ENCODE measurements at places on chromosomes 3 and 15.

- peak; percentile 3 for DNase-seq
Measured at GRCh38 chr3:124174476-124174875, 182.6 kb upstream of the ROPN1 start.

- no peak for DNase-seq
Measured at GRCh38 chr3:13459605-13460340, 20.3 kb upstream of the HDAC11 start.

DNA sequence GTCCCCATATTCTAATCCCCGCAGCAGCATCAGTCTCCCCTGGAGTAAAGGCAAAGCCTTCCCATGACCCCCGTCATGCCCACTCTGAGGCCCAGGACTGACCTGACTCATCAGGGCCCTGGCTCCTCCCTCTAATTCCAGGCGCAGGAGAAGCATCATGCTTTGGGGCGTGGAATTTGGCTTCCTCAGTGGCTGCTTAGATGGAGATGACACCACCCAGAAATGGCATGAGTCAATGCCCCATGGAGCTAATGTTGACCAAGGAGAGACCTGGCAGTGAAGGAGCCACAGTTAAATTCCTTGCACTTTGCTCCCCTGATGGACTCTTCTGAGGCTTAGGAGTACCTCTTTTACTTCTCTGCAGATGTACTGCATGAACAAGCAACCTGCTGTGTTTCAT is 204.2 kb upstream of the PROK2 start:
- DNase-seq, result no peak

DNA sequence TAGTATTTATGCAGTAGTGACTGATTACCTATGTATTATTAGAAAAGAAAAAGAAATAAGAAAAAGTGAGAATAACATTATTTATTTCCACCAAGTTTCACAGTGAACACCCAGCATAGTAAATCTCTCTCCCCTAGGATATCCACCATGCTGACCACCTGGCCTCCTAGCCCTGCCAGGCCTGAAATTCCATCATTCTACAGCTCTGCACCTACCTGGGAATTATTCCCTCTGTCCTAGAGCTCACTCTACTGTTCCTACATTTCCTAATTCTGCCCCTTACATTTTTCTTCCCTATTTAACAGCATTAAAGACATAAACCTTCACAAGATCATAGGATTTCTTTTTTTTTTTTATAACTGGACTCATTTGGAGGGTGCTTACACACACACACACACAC is 525.3 kb upstream of the PPP2R3A start:
- no peak for DNase-seq

GRCh38 chr3:183777016-183777618 is 48.3 kb downstream of the MAP6D1 start:
- DNase-seq, result no peak

GRCh38 chr3:16406166-16406565 is 107.3 kb downstream of the RFTN1 start:
- DNase-seq, result peak; percentile 22

DNA sequence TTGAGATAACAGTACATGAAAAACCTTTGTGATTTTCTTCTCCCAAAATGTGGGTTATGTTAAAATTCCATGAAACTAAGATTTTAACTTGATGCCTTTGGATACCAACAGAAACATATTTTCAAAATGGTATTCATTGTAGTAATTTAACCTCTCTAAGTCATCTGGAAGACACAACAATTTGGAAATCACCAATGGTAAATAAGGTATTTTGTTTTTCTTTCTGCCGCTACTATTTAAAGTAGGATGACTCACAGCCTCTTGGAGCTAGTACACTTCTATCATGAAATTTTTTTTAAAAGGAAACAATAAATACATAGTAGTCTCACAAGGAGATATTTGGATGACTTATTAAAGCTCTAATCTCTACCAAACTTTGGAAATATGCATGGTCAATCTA is 291.6 kb upstream of the VEPH1 start:
- no peak for DNase-seq

- DNase-seq, result no peak
Measured at GRCh38 chr3:137647179-137647578, 116.9 kb upstream of the SOX14 start.

DNA sequence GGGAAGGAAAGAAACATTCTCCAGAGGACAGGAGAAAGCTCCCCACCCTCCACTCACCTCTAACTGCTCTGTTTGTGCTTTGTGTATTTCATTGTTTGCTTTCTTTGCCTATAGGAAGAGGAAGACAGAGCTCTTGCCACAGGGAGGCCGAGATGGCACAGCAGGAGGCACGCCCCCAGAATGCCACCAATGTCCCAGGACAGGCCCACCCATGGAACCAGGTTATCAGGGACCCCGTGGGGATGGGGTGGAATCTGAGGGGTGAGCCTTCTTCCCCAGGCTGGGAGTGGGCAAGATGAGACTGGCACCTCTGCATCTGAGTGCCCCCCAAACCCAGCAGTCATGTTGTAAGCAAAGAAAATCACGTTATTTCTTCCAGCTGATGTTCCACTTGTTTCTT is 155.8 kb downstream of the TBC1D2B start:
- DNase-seq, result no peak

GRCh38 chr3:151156618-151157216 is 46.3 kb downstream of the GPR171 start:
- DNase-seq, result peak; percentile 57

GRCh38 chr3:24773798-24774197 is 279.1 kb upstream of the THRB start:
- DNase-seq, result peak; percentile 66

DNA sequence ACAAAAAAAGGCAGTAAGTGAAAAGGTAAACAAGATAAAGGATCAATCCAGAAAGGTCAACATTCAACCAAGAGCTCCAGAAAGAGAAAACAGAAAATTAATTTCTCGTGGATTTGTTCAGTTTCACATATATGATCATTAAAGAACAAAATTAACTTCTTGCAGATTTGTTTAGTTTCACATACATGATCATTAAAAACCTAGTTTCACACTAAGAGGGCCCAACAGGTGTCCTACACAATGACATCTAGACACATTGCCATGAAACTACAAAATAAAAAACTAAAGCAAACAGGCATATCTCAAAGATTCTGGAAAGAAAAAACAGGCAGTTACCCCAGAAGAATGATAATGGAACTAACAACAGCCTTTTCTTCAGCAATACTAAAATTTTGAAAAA is 22.1 kb downstream of the PHC3 start:
- no peak for DNase-seq

DNA sequence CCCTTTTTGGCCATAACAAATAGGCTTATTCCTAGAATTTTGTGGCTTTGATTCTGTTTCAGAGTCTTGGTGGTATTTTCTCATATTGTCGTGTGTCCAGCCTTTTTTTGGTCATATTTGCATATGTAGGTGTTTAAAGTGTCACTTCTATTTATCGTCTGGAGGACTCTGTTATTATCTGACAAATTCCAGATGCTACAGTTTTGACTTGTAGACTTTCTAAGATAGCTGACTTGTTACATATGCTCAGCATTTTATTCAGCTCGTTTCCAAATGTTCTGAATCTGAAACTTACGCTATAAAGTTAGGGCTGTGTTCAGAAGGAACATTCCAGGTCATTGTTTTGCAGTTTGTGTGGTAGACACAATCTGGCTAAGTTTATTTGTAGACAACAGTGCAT is 1.9 kb downstream of the PPP4R2 start:
- DNase-seq, result no peak

DNA sequence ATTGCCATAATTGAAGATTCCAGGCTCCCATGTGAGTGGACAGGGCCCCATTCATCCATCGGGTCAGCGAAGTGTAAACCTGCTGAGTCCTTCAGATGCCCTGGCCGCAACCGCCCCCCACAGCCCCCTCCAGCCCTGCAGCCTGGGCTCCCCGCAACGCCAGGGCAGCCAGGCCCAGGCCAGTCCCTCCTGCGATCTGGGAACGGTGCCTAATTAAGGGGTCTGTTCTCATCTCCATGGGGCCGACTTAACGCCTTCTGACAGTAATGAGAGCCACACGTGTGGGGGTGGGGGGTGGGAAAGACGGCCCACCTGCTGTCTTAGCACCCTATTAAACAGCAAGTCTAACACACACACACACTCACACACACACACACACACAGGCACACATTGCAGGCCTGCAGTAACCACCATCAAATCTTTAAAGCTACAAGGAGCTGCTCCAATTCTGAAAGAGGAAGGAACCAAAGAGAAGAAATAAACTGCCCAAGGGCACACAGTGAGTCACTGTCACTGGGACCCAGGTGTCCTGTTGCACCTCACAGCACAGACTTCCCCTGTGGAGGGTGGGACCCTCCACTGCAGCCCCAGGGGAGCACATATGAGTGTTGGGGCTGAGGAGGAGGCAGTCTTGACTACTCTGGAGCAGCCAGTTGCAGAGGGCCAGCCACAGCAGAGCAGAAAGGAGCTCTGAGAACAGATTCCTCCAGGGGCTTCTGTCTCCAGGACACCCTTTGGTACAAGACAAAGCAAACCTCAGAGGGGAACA is 31.8 kb upstream of the HES1 start:
- no peak for DNase-seq

DNA sequence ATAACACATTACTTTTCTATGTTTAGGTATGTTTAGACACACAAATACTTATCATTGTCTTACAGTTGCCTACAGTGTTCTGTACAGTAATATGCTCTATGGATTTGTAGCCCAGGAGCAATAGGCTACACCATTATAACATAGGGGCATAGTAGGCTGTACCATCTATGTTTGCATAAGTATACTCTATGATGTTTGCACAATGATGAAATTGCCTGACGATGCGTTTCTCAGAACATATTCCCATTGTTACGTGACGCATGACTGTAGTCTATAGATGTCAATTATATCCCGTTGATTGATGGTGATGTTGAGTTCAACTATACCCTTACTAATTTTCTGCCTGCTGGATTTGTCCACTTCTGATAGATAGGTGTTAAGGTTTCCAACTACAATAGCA is 139.4 kb upstream of the PFN2 start:
- DNase-seq, result no peak

DNA sequence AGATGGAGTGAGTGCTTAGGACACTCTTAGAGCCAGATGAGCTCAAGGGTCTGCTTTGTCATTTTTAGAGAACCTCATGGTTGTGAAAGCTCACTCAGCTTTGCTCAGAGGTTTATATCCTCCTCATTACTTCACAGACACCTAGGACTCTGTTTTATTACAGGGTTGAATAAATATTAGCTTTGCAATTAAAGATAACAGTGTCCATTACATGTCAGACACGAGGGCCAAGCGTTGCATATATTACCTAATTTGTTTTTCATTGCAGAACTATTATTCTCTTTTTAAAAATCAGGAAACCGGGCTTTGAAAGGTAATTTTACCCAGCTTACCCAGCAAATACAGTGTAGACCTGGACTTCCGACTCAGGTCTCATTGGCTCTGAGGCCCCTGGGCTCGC is 16.1 kb downstream of the MAP6D1 start:
- peak; percentile 94 for DNase-seq

GRCh38 chr3:138401834-138402233 is 32.6 kb upstream of the ESYT3 start:
- no peak for DNase-seq

DNA sequence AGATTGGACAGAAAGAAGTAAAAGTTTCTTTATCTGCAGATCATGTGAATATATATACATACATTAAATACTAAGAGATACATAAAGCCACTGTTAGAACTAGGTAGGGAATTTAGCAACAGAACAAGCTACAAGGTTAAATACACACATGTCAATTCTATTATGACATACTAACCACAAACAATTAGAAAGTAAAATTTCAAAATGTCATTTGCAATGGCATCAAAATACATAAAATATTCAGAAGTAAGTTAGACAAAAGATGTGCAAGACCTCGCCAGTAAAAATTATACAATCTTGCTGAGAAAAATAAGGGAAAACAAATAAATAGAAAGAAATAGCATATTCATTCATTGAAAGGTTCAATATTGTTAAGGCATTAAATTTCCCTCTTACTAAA is 200.0 kb upstream of the HES1 start:
- DNase-seq, result no peak

GRCh38 chr3:157467200-157467599 is 30.6 kb downstream of the PTX3 start:
- DNase-seq, result no peak

GRCh38 chr3:143970773-143971358 is 757 bp upstream of the DIPK2A start:
- DNase-seq, result peak; percentile 55

GRCh38 chr3:197407526-197407925 is 109.1 kb upstream of the DLG1 start:
- no peak for DNase-seq

DNA sequence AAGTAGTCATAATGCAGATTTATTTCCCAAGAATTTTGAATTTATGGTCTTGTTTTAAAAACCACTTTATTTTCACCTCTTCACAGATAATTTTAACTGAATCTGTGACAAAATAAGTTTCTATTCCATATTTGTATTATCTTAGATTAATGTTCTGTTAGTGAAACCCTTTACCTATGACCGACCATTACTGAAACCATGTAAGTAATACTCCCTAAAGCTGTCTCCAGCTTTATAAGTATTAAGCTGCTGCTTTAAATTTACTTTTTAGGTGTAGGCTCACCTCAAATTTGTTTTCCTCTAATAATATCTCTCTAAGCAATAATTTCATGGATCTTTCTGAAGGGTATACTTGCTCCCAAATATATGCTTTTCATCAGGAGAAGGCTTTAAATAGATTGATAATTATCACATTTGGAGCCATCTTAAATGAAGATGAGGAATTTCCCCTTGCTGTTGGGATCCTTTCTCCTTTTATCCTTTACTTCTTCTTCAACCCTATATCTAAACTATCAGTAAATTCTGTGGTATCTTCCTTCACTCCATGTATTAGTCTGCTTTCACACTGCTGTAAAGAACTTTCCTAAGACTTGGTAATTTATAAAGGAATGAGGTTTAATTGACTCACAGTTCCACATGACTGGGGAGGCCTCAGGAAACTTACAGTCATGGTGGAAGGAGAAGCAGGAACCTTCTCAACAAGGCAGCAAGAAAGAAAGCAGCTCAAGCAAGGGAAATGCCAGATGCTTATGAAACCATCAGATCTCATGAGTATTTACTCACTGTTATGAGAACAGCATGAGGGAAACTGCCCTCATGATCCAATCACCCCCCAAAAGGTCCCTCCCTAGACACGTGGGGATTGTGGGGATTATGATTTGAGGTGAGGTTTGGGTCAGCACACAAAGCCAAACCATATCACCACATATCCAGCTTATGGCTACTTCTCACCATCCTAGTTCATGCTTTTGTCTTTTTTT is 92.3 kb upstream of the P2RY1 start:
- no peak for DNase-seq

DNA sequence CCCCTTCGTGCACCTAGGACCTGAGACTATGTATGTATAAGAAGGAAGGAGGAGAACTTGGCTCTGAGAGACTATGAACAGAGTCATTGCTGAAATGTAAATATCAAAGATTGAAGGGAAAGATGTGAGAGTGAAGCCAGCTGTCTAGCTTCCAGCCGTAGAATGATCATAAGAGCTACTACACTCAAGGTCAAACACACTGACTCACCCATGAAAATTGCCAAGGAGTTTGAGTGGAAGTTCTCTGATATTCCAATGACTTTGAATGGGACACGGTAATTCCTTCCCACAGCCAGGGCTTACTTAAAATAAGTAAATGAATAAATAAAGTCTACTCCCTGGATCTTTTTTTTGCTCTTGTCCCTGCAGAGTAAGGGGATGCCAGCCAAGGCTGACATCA is 398.9 kb upstream of the TPRG1 start:
- no peak for DNase-seq
